ENCODE measurements at places on chromosomes 7 and 10.
A peak's percentile ranks its signal among the peaks of the same experiment; 100 is the strongest.

DNA sequence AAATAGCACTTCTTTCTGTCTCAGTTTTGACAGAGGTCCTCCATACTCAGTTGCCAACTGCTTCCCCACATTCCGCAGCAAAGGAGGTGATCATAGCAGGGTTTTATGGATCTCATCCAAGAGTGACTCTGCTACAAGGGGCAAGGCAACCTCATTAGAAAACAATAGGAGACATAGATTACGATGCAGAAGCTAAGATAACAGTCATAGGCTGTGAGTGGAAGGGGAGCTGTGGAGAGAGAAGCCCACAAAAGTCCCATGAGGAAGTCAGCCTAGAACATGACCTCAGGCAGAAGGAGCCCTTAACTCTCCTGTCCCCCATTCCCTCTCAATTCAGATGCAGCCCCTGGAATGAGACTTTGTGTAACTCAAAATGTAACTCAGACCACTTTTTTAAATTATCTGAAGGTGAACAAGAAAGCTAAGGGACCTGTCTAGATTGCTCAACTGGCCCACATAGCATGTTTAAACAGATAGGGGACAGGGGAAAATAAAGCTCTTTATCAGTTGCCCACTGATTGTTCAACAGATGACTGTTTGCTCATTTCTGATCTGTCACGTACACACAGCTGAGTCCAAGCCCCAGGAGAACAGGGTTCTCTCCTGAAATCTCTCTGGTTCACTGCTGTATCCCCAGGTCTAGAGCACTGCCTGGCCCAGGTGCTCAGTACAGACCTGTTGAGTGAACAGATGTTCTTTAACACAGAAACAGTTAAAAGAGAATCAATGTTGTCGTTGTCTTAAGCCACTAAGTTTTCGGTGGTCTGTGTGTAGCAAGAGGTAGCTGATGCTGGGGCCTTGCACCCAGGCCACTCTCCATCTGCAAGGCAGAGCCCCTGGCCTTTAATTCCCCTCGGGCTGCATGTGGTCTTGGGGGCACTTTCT lies 1.5 kb upstream of the NCOA4 start:
- DNase-seq = no peak

DNA sequence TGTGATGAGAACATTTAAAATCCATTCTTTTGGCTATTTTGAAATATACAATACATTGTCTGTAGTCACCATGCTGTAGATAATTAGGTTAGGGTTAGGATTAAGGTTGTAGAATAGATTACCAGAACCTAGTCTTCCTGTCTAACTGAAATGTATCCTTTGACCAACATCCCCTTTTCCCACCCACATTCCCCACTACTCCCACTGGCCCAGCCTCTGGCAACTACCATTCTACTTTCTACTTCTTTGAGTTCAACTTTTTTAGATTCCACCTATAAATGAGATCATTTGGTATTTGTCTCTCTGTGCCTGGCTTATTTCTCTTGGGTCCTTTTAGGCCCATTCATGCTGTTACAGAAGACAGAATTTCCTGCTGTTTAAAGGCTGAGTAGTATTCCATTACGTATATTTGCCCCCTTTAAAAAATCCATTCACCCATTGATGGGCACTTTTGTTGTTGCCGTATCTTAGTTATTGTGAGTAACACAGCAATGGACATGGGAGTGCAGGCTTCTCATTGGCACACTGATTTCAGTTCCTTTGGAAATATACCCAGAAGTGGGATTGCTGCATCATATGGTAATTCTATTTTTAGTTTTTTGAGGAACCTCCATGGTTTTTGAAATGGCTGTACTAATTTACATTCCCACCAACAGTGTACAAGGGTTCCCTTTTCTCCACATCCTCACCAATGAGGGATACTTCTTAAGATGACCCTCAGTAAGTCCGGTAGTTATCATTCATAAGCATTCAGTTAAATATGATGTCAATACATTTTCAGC lies 104.0 kb downstream of the RALA start:
- no peak for DNase-seq

DNA sequence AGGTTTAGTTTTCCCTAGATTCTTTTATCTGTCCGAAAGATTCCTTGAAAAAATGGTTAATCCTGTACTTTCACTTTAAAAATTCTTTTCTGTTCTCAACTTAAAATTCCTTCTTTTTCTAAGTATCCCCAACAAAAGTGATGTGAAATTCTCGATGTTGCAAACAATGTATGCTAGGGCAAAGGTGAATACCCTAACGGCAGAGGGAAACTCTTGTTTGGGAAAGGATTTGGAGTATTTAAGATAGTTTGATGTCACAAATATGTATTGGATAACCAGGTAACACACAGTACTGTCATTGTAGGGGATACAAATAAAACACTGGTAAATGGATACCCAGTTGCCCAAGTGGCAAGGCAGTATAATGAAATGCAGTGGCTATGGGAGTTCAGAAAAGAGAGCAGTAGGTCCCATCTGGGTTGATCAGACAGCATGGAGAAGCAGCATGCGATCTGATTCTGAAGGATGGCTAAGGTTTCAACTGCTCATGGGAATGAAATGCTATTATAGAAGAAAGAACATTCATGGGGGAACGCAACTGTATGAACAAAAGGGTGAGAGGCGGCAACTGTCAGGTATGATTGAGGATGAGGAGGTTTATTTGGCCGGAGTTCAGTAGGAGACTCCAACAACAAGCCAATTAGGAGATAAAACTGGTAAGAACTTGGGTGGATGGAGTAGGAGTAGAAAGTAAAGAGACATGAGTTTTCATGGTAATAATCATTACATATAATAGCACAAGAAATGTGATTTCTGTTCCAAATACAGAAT lies 3.2 kb upstream of the EPC1 start:
- no peak for DNase-seq

- no peak for DNase-seq
Measured at GRCh38 chr7:132544999-132545398, 31.3 kb downstream of the PLXNA4 start.

GRCh38 chr10:132011024-132011423 lies 29.3 kb upstream of the BNIP3 start:
- DNase-seq = no peak

GRCh38 chr10:91689731-91690168 lies 56.9 kb upstream of the PPP1R3C start:
- DNase-seq = no peak

DNA sequence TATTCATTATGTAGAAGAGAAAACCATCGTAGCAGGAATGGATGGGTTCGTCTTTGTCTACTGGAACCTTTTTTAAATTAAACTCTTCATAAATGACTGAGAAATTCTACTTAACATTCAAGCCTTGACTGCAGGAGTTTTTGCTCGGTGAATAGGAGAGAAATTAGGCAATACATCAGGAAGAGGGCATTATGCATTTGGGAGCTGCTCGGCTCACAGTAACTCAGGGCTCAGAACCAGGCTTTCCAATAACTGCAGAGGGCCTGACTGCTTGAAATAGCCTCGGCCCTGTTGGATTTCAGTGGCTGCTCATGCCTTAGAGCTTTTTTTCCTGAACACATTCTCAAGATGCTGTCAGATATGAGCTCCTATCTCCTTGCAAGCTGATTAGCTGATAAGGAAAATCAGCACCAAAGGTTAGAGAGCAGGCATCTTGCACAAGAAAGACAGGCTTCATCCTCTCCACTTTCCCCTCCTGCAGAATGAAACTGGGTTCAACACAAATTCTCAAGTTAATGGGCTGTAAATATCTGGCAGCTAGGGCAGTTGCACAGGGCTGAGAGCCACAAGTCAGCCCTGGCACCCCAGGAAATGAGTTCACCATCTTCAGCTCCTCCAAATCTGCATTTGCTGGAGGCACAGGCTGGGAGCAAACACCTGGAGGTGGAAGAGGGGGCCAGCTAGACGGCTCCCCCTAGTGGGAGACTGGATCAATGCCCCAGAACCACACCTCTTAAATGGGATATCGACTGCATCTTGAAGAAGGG lies 24.3 kb downstream of the TECTB start:
- peak; percentile 44 for DNase-seq

DNA sequence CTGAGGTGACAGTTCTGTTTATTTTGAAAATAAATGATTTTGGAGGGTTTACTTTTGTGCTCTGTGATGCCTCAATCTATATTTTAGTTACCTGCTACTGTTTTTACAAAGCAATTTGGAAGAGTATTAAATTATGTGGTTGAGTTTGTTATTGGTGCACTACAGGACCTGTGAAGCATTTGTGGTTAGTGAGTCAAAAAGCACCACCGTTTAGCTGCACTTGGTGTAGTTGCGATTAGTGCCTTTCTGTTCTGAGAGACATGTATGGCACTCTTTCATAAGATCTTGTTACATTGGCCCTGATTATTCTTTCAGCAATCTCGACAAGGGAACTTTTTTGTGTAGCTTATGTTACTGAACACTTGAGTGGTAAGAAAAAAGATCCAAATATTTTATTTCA lies 132.2 kb downstream of the BBS9 start:
- DNase-seq = peak; percentile 67

GRCh38 chr10:61942604-61943461 lies 41.3 kb downstream of the ARID5B start:
- DNase-seq = peak; percentile 63

- DNase-seq = no peak
Measured at GRCh38 chr10:30182191-30183054, 123.0 kb upstream of the JCAD start.

DNA sequence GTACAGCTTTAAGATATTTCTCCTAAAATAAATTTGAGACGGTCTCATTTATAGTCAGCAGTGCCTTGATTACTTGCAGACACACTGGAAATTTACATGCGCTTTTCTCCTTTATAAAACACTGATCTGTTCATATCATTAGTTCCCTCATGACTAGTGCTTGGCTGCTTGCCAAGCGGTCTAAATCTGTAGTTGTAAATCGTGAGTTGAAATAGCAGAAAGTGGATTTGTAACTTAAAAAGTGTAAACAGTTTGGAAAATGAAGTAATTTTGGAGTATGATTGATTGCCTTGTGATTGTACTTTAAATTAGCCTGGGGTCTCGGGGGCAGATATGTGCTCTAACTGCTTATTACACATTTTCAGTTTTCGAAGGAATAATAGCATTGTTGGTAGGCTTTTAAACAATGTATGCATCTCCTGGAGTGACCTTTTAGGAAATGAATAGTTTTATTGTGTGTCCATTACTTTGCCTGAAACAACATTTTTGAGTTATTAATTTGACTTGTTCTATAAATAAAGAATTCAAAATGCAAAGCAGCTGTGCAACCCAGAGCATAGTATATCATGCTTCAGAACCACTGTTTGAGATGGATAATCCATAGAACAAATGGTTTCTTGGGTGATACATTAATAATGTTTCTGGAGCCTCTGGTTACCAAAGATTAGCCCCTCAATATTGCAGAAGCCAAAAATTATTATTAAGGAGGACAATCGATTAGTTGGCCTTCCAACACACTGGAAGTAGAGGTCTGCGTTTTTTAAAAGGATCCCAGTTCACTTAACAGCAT lies 73.3 kb downstream of the ARID5B start:
- DNase-seq = no peak

- DNase-seq = no peak
Measured at GRCh38 chr10:119858063-119858462, 14.6 kb downstream of the MCMBP start.

GRCh38 chr7:129993275-129993674 lies 40.5 kb upstream of the UBE2H start:
- DNase-seq = no peak

GRCh38 chr7:91114232-91114631 lies 150.0 kb upstream of the FZD1 start:
- DNase-seq = no peak

DNA sequence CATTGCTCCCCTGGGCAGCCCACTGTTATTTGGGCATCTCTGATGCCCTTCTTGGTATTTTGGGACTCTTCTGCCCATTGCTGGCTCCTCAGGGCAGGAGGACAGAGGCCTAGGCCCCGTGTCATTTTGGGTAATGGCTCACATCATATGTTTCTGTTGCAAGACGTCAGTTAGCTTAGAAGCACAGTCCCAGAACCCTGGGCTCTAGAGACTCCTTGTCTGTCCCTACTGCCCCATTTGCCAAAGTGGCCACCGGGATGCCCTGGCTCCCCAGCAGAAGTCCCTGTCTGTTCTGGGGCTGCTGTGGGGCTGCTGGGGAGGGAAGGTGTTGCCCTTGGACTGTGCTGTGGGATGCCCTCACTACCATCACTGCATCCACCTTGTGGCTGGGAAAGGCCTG lies 48.8 kb downstream of the ADCYAP1R1 start:
- DNase-seq = no peak

- no peak for DNase-seq
Measured at GRCh38 chr10:116798859-116799258, 50.4 kb upstream of the ENO4 start.

DNA sequence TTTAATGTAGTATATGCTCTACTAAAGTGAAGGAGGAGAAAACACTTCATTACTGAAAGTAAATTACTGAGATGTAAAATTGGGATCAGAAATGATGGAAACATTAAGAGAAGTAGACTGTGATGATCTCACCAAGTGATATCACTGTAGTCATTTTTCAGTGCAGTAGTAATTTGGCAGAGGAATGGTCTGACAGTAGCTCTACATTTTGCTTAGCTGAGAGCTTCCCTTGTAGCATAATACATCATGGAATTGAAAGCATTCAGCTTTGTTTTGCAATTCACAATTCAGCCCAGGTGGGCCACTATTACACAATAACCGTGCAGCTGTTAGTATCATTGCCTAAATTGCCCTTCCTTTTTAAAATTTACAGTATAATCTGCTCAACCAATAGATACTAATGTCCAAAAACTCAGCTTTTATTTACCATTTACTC lies 19.4 kb upstream of the CABCOCO1 start:
- no peak for DNase-seq

DNA sequence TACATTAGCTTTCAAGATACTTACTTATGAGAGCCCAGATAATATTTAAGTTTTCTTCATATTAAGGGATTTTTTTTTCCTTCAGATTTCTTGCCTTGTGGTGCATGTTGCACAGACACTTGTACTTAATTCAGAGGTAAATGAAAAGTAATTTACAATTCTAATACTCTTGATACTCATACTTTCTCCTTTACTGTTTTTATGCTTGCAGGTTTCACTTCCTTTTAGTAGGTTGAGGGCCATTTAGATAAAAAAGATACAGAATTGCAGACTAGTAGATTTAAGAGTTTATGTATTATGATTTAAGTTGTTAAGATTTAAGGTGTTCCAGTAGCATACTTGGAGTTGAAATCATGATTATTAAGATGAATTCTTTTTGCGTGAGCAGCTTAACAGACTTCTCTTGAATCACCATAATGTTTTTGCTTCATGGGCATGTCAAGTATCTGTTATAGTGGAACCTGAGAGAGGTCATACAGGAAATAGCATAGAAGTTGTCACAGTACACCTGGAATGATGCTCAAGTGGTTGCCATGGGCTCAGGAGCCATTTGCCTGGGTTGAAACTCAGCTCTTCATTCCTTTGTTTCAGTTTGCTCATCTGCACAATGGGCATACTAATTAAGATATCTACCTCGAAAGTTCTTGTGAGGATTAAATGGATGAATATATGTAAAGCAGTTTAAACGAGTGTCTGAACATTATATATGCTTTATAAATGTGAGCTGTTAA lies 174.8 kb upstream of the PRPS1L1 start:
- no peak for DNase-seq

GRCh38 chr10:71708897-71709882 lies 10.4 kb downstream of the C10orf105 start:
- DNase-seq = no peak

- no peak for DNase-seq
Measured at GRCh38 chr10:86365346-86366032, 1.1 kb downstream of the GRID1 start.

All from activated CD4-positive, alpha-beta T cell treated with anti-CD3 and anti-CD28 coated beads, Interleukin-2, Interleukin-4, amounts not matched to agents 100 ng/mL and 50 ng/mL, durations not matched to agents 16 hours and 8 hours (primary cell).